Hypothalamus (tissue), 51 donors: ENCODE measurements at places on chromosomes 13 and 19.
A peak's percentile ranks its signal among the peaks of the same experiment; 100 is the strongest.

- no peak for DNase-seq
Measured at GRCh38 chr19:9065457-9066014, 21.3 kb upstream of the OR1M1 start.

- no peak for DNase-seq
Measured at GRCh38 chr13:19150712-19151228, 30.9 kb downstream of the TUBA3C start.

DNA sequence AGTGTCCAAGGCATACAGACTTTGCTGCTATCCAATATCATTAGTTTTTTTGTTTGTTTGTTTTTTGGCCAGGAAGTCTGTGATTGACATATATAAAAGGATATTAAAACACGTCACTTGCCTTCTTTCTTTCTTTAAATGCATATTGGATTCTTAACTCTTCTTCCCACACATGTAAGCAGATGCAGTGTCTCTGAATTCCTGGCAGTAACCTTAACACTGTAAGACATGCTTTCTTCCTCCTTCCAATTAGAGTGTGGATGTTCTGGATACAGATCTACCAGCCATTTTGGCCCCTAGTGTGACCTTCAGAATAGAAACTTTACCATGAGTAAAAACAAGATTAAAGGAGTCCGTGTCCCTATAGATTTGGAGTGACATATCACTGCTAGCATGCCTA is 967.4 kb upstream of the PRR20A start:
- DNase-seq = no peak

- peak; percentile 1 for DNase-seq
Measured at GRCh38 chr19:44111910-44112463, 1.2 kb upstream of the ZNF225 start.

- DNase-seq = peak; percentile 90
Measured at GRCh38 chr19:18279516-18280246, 1.7 kb downstream of the JUND start.

DNA sequence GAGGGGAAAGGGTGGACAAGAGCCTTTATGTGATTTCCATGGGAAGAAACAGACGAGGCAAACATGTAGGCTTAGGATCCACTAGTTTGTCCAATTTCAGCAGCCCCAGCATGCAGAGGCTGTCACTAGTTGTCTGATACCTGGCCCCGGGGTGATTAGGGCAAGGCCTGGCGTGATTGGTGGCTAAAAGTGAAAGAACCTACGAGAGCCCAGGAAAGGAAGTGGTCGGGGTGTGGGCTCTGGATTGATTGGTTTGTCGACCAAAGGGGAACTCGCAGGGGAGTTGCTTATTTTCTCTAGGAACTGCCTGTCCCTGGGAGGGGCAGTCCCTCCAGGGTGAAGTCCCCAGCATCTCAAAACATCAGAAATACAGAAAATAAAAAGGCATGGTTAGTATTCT is 64.2 kb upstream of the UQCRFS1 start:
- no peak for DNase-seq

GRCh38 chr19:43464134-43464775 is 1.2 kb downstream of the LYPD3 start:
- DNase-seq = no peak

GRCh38 chr19:50024719-50025021 is 502 bp downstream of the VRK3 start:
- DNase-seq = no peak

DNA sequence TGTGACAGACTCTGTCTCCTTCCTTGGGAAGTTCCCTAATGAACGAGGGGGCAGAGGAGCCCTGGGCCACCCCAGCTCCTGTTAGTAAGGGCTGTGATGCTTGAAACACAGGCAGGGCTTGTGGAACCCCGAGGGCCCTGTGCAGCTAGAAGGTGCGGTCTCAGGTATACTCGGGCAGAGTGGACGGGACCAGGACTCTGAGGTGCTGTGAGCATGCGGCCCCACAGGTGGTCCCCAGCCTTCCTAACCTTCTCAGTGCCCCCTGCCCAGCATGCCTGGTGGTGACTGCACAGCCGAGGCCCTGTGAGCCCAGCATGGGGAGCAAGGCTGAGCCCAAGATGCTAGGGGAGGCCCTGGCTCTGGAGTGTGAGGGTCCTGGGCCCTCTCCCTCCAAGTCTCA is 4.0 kb upstream of the SIGLEC8 start:
- no peak for DNase-seq

DNA sequence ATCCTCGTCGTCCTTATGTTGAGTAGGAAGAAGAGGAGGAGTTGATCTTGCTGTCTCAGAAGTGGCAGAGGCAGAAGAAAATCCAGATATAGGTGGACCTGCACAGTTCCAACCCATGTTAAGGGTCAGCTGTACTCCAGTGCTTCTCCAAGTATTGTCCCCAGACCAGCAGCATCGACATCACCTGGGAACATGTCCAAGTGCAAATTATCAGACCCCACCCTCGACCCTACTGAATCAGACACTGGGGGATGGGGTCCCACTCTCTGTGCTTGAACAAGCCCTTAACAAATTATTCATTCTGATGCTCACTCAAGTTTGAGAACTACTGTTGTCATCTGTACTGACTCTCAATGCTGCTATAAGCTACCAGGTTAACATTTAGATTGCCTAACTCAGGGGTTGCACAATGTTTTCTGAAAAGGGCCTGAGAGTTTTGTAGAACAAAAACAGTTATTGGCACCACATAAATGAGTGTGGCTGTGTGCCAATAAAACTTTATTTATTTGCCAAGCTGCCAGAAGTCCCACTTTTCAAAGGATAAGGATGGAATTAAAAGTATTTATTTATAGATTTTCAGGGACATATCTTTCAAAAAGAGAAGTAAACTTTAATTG is 226.7 kb upstream of the IPO5 start:
- no peak for DNase-seq

DNA sequence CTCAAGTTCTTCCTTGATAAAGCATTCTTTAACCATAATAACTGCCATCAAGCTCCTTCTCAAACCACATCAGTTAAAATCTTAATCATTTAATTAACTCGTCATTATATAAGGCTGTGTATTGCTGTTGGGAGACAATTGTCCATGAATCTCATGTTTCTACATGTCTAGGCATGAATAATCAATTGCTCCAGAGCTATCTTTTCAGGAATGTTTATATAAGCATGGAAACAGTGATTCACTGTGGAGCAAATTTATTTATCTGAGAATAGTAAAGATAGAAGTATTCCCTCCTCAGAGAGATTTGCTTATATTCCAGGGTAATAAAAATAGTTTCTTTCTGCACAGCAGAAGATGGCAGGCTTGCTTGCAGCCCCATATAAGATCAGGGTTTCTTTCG is 71.1 kb downstream of the CBY2 start:
- no peak for DNase-seq

DNA sequence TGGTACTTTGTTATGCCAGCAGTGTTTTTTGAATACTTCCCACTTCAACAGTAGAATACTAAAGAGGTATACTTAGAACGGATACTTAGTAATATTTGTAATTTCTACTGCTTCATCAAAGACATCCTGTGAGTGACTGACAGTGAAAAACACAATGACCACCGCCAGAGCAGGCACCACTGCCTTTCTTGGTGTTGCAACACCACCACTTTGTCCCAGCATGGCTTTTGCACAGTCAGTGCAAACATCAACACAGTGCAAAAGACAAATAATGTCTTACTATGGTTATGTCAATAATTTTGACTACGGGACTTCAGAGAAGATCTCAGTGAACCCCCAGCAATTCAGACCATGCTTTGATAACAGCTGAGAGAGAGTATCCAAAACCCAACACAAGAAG is 220.5 kb downstream of the RBM26 start:
- DNase-seq = no peak

DNA sequence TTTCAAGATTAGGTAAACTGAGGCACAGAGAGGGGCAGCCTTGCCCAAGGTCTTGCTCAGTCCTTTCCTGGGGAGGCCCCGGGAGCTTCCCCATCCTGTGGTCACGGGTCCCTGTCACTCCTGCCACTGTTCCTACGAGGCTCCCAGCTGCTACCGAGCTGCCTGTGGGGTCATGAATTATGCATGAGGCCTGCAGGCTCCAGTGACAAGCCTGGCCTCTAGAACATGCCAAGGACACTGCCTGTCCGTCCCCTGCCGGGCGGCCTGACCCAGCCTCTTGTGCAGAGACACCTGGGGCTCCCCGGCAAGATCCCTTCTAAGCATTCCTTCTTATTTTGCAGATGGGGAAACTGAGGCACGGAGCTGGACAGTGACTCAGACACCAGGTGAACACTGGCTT is 2.7 kb downstream of the FCHO1 start:
- DNase-seq = peak; percentile 40

DNA sequence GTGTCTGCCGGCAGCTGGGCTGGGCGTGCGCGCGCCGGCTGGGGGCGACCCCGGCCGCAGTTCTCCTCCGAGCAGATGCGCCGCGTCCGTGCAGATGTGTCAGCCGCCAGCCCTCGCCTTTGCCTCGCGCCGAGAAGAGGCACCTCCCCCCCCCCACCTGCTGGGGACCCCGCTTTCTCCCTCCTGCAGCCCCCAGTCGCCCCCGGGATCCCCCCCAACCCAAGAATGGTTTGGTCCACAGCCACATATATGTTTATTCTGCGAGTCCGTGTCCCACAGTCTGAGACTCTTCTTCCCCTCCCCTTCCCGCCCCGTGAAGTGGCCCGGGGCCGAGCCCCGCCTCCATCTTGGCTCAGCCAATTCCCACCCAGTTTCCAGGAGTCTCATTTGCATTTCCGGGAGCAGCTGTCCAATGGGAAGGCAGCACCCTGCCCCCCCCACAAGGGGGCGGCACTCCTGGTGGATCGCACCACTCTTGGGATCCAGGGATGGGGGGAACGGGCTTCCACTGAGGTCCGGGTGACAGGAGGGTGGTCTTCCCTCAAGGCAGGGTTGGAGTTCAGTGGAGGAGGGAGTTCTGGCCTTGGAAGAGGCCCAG is 8.6 kb downstream of the ISOC2 start:
- peak; percentile 83 for DNase-seq

- no peak for DNase-seq
Measured at GRCh38 chr13:37065890-37066526, 6.5 kb upstream of the SUPT20H start.

DNA sequence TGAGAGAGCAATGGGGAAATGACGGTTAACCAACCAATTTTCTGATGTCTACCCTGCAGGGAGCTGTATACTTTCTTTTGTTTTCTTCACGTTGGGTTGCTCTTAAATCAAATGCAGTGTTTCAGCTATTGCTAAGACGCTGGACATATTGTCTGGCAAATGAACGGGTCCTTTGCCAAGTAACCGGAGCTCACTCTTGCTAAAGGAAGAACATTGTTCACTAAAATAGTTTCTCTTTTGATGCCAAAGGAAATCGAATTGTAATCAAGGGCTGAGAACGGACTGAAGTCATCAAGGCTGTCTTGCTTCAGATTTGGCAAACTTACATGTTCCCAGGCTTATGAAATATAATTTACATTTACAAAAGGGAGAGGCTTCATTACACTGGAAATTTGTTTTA is 142.3 kb upstream of the ARGLU1 start:
- DNase-seq = no peak

- DNase-seq = no peak
Measured at GRCh38 chr19:13212759-13213330, 62.6 kb downstream of the IER2 start.

- DNase-seq = peak; percentile 15
Measured at GRCh38 chr19:13920940-13921747, 15.1 kb downstream of the CC2D1A start.

DNA sequence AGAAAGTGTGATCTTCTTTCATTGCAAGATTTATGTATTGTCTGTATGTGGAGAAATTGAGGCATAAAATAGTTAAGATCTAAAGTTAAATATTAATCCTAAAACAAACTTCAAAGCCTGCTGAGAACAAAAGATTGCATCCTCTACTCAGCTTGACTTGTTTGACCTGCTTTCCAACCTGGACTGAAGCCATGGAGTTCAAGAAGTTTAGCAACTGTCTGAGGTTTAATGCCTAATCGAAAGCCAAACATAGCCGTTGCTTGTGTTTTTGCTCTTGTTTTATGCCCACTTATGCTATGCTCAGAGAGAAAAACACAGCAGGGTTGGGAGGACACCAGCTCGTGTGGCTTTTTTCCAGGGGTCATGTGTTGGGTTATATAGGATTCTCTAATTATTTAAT is 135.6 kb downstream of the NUFIP1 start:
- no peak for DNase-seq

- DNase-seq = no peak
Measured at GRCh38 chr13:49093376-49093775, 117.7 kb downstream of the FNDC3A start.

- DNase-seq = peak; percentile 62
Measured at GRCh38 chr13:42039946-42040729, 8.3 kb upstream of the DGKH start.

DNA sequence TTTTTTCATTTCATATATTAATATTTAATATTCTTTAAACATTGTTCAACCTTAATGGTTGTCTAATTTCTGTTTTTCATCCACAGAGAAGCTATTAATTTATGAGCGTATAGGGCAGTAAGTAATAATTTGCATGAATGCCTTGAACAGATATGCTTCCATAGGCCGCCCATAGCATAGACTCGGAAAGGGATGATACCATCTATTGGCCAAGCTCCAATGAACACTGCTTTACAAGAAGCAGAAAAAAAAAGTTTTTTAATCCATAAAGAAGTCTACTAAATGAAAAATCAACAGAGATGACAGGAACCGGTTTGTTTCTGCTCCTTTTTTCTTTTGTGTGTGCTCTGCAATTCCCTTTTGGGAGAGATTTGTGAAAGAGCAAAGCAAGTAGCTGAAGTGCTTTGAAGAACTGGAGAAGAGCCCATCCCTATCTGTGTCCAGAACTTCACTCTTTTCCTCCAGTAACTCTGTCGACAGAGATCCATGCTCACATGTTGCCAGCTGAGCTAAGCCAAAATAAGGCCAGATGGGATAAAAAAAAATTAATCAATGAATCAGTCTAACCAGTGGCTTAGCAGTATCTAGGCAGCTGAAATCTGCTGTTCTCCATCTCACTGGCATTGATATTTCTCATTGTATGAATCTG is 215.9 kb upstream of the SOX21 start:
- no peak for DNase-seq

DNA sequence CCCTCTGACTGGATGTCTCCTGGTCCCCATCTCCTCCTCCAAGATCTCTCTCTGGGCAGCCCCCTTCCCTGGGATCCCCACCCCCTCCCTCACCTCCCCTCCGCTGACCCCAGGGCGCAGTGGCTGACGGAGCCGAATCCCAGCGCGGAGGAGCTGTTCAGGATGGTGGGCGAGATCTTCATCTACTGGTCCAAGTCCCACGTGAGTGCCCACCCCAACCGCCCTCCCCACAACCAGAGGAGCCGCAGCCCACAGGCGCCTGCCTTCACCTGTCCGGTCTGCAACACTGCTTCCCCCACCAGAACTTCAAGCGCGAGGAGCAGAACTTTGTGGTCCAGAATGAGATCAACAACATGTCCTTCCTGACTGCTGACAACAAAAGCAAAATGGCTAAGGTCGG is 89.4 kb downstream of the RYR1 start:
- DNase-seq = no peak

DNA sequence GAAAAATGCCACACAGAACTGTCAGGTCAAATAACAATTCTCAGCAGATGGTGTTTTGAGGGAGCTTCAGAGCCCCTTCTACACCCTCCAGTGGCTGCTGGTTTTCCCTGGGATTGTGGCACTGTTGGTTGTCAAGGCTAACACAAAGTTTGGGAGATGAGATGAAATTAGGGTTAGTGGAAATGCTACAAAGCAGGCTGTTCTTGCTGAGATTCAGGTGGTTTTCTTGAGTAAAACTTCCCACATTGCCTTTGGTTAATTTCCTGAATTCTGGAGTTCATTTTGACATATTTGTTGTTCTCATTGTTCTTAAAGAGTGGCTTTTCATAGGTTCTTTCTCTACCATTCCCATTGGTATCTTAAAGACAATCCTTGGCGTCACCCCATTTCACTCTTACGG is 22.1 kb downstream of the MED4 start:
- no peak for DNase-seq

GRCh38 chr13:105721016-105721415 is 814.4 kb downstream of the EFNB2 start:
- no peak for DNase-seq

GRCh38 chr13:29020314-29020713 is 200.2 kb downstream of the MTUS2 start:
- no peak for DNase-seq
